Choroid plexus epithelial cell (primary cell): ENCODE measurements at places on chromosomes 1 and 21.
A peak's percentile ranks its signal among the peaks of the same experiment; 100 is the strongest.

DNA sequence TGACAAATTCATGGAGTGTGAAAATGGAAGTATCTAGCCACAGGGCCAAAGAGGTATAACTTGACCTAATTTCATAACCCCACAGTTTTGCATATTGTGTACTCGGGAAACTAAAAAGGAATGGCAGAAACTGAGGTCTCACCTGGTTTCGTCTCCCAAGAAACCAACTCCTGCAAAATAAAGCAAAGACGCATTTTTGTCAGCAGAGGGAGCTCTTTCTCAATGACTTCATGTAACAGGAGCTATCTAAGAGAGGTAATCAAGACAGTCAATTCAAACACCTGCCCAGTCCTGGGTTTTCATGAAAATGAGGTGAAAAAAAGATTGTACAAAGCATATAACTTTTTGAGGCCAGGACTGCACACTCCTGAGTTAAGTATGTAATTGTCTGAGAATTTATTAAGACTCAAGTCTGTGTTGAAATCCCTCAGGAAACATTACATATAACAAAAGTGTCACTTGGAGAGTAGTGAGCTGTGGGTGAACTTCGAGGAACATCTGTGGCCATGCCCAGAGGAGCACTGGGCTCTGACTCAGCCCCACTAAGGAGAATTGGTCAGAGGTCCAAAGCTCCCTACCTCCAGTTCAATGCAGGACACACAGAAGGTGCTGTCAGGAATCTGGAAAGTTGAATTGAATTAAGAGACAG is 17.6 kb downstream of the FCRL4 start:
- DNase-seq: peak; percentile 74

DNA sequence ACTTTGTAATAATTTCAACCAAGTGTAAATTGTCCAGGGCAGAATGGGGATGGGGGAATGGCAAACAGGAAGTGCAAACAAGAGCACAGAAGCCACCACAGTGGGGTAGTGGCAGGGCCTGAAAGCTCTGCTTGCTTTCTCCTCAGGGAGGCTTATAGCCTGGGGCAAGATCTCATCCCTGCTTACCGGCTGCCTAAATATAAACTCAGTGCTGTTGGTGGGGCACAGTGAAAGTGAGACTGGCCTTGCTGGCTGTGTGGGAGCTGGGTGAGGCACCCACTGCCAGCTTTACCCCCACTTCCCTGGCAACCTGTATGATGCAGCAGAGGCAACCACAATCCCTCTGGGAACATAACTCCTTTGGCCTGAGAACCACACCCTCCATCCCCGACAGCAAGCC is 15.2 kb downstream of the STYXL2 start:
- no peak for DNase-seq

DNA sequence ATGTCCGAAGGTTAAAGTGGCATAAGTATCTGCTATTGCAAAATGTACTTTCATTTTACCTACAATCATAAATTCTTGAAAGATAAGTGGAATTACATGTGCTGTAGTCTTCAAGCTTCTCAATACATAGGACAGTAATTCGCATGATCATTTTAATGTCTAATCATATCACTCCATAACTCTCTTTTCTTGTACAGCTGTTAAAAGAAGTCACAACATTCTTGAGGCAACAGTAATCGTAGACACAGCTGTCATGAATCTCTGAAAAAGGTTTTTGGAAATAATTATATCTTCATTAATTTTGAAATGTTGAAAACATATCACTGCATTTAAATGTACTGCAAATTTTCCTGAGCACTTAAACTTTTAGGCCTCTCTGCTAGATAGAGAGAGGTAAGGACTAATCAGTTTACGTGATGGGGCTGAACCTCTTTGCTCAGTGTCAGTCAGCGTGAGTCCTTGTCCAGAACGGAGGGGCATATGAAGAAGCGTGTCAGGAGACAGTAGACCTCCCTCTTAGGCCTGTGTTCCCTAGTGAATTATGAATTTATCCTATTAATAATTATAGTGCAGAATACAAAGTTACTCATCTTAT is 133.4 kb downstream of the NEK7 start:
- DNase-seq: no peak

DNA sequence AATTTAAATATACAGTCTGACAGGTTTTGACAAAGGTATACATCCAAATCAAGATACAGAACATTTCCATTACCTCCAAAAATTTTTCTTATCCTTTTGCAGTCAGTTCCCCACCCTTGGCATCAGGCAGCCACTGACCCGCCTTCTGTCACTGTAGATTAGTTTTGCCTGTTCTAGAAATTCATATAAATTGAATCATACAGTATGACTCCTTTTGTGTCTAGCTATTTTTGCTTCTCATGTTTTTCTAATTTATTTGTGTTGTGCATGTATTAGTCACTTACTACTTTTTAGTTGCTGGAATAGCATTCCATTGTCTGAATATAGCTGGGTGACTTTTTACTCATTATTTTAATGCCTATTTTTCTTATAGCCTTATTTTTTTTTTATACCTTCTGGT is 3.8 kb downstream of the UTP25 start:
- no peak for DNase-seq

DNA sequence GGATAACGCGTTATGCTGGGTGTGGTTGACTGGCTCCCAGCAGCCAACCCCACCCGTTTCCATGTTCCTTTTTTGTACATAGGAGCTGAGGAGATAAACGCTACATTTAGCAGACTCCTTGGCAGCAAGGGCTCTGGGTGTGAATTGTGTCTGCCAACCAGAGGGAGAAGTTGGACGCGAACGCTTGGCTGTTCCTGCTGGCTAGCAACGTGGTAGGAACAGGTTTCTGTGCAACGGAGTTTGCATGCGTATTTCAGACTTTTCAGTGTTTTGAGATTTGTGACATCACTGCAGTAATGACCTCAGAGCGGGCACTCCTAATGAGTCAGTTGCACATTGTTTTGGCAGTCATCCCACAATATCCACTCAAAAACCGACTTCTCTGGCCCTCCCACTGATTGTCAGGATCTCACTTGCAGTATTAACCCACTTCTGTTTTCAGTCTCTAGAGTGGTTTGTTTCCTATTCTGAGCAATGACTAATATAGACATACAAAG is 98.7 kb upstream of the RGS1 start:
- DNase-seq: peak; percentile 83

DNA sequence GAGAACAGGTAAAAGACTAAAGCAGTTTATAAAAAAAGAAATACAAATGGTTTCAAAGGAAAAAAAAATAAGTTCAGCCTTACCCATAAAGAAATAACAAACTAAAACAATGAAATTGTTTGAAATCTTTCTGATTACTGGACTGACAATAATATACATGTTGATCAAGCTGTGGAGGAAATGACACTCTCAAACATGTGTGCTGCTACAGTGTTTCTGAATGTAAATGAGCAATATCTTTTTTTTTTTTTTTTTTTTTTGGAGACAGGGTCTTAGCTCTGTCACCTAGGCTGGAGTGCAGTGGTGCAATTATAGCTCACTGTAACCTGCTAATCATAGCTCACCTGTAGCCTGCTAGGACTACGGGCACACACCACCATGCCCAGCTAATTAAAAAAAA is 6.5 kb downstream of the EPS15 start:
- no peak for DNase-seq

DNA sequence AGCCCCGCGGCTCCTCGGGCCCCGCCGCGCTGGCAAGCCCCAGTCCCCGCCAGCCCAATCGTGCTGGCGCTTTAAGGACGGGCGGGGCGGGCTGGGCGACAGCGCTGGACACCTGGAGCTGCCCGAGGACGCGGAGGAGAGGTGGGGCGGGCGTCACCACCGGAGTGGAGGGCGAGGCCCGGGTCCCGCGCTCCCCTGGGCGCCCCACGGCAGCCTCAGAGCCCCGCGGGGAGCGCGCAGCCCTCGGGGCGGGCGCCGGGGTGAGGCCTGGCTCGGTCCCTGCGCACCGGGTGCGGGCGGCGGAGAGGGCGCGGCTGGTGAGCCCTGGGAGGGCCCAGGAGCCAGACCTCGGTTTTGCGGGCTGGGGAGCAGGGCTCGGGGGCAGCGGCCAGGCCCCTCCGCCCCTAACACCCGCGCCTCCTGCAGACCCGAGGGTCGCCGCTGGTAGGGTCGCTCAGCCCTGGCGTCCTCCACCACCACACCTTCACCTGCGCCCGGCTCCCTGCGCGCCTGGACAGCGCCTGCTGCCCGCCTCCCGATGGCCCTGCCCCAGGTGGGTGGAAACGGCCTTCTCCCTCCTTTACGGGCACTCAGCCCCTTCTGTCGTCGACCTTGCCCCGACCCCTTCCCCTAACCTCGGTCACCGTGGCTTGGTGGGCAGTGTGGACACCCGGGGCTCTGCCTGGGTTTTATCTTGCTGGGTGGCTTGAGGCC is at the start of gene TMEM61:
TSS of gene TMEM61 (plus strand) at position 101 of the 714 bp plus-strand sequence. CDS start at position 539, 438 bp downstream.
- DNase-seq: no peak

DNA sequence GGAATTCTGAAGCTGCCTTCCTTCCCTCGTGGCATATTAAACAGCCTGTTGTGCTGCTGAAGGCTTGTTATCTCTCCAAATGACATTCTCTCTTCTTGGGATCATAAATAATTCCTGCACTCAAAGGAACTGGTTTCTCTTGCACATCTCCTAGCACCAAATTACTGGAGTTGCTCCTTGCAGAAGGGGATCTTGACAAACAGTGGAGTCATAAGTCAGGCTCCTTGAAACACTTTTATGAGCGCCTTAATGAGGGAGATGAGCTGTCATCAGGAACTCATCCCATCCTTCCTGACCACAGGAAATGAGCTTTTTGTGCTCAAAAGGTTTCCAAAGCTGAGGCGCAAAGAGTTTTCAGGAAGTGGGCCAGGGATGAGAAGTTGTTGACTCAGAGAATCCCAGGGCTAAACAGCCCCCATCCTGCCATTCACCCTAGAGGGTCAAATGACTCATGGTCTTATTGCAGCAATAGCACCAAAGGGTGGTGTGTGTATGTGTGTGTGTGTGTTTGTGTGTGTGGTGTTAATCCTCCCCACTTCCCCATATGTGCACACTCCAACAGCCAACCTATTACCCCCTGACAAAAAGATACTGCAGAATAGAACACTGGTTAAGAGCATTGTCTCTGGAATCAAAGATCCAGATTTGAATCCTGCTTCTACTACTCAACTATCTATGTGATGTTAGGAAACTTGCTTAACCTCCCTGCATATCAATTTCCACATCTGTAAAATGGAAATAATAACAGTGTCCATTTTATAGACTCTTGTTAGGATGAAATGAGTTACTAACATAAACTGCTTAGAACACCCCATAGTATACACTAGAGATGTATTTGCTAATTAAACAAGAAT is 2.8 kb upstream of the PHC2 start:
- peak; percentile 98 for DNase-seq

DNA sequence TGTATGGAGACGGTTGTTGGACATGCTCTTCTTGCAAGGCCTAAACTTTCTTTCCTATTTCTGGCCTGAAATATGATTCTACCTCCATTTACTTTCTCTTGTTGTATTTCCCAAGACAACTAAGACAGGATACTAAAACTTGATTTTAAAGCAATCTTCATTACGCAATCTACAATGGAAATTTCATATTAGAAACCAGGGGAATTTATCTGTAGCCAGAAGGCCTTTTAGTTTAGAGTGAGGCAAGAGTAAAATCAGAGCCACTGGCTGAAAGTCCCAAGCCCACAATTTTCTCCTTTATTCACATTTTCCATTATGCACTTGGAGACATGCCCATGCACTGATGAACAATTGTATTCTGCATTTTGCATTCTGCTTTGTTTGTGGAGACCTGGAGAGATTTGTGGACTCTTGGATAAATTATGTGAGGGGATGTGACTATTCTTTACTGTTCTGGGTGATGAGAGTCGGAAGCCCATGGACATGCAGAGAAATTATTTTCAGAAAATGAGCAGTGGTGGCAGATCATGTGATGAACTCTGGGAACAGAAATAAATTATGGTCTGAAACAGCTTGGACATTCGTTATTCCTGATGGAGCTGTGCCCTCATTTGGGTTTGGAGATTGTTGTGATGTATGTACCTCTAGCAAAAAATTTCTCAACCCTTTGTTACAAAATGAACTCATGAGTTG is 336.8 kb downstream of the SEC16B start:
- peak; percentile 29 for DNase-seq

DNA sequence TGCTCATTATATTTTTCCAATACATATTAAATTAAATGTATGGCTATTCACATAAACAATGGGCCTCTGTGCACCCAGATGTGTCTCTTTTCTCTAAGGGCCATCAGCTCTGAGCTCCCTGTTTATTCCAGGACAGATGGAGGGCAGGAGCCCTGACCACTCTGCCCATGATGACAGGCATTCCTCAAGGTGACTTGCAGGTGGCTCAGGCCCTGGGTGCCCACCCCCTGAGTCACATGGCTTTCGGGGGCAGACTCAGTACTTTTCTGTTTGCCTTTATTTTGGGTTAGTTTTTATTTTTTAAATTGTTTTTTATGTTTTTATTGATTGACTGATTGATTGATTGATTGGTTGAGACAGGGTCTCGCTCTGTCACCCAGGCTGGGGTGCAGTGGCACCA is 6.4 kb upstream of the LRP8 start:
- DNase-seq: no peak

DNA sequence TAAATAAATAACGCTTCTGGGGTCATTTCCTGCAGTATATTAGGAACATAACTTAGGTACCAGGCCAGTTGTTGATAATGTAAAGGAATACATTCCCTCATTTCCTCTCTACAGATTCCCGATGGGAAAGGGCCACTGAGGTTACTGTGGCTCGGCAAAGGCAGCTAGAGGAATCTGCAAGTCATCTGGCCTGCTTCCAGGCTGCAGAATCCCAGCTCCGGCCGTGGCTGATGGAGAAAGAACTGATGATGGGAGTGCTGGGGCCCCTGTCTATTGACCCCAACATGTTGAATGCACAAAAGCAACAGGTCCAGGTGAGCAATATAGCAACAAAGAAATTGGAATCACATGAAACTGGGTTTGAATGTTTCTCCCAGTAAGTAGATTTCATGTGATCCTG is 109.6 kb upstream of the BMP8A start:
- DNase-seq: peak; percentile 70

GRCh38 chr1:113913887-113914664 is 8.9 kb downstream of the DCLRE1B start:
- no peak for DNase-seq

DNA sequence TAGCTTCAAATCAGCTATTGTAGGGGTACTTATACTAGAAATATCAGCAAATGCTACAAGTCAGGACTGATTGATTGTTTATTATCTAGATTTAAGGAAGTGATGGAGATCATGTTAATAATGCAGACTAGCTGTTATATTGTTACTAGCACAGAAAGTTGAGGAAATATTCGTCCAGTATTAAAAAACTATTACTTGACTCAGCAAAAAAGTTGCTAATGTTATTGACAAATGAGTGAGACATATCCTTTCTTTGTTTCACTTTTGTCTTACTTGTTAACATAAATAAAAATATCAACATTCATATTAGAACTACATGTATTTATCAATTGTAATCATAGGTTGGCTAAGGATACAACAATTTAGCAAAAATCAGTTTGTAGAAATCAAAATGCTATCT is 114.1 kb downstream of the WDR3 start:
- DNase-seq: no peak

GRCh38 chr1:236064674-236065508 is at the start of gene NID1:
NID1 (minus strand) TSS chr1:236065090; CDS start chr1:236065079, 11 bp downstream.
- DNase-seq: peak; percentile 89
